ENCODE measurements at places on chromosomes 3 and 15. TPM values are rescaled to one million over a fixed set of nuclear protein-coding genes. Genes with fewer than 3 reads are reported as not detected.

DNA sequence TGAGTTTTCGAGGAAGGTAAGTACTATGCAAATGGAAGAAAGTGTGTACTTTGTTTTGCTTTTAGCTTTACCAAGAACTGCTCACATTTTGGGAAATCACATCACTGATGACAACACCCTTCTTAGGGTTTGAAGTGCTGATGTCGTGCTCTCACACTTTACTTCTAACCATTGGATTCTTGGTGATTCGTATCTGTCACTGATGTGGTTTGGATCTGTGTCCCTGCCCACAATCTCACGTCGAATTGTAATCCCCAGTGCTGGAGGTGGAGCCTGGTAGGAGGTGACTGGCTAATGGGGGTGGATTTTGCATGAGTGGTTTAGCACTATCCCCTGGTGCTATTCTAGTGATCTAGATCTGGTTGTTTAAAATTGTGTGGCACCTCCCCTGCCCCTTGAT lies 75.4 kb upstream of the RGMA start:
- no peak overlapping the region for H3K27ac ChIP-seq
- no peak overlapping the region for H3K4me3 ChIP-seq
- no peaks in the 10 kb centered on the region for H3K36me3 ChIP-seq

The NAALADL2 gene
- 1.2 TPM for total RNA-seq

DNA sequence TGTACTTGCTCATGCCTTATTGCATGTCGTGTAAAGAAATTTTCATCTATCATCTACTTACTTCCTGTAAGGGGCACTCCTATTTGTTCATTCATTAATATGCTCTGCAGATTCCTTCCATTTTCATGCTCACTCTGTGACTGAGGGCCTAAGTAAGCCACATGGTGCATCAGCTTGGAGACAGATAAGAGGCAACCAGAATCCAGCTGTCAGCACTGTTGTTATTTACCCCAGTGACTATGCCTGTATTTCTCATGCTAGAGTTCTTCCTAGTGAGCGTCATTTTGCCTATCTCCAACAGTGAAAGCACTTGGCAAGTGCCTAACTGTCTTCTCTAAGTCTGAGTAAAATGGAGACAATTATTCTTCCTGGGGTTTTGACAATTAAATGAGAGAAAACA lies 124.8 kb upstream of the ABI3BP start:
- DNase-seq: no peak
- no peaks in the 10 kb centered on the region for H3K36me3 ChIP-seq
- peaks cover 12% of the 10 kb centered on the region for H3K4me1 ChIP-seq
- H3K27ac ChIP-seq: no peak overlapping the region

GRCh38 chr3:177463863-177464262 lies 266.6 kb upstream of the TBL1XR1 start:
- H3K27me3 ChIP-seq: no peaks in the 10 kb centered on the region
- DNase-seq: no peak
- no peak overlapping the region for H3K4me3 ChIP-seq
- no peaks in the 10 kb centered on the region for H3K36me3 ChIP-seq

GRCh38 chr3:52345521-52346109 lies 29.5 kb downstream of the DNAH1 start:
- peaks cover 2% of the 10 kb centered on the region for H3K27me3 ChIP-seq
- no peak overlapping the region for H3K4me3 ChIP-seq
- H3K27ac ChIP-seq: no peak overlapping the region
- DNase-seq: no peak
- no peaks in the 10 kb centered on the region for H3K36me3 ChIP-seq

- no peak for DNase-seq
- H3K4me1 ChIP-seq: no peaks in the 10 kb centered on the region
- H3K27ac ChIP-seq: no peak overlapping the region
- H3K36me3 ChIP-seq: no peaks in the 10 kb centered on the region
- no peaks in the 10 kb centered on the region for H3K27me3 ChIP-seq
Observed at GRCh38 chr3:182717216-182717615, 76.1 kb upstream of the ATP11B start.

The HRH1 gene
- total RNA-seq: 0.04 TPM

The CSPG4 gene
- total RNA-seq: 11.1 TPM

The KCNH8 gene
- total RNA-seq: not detected

- H3K36me3 ChIP-seq: no peaks in the 10 kb centered on the region
- H3K4me3 ChIP-seq: no peak overlapping the region
- DNase-seq: no peak
- peaks cover 10% of the 10 kb centered on the region for H3K4me1 ChIP-seq
- no peak overlapping the region for H3K27ac ChIP-seq
Observed at GRCh38 chr15:57586661-57587424, 4.9 kb upstream of the MYZAP start.

The LDHAL6B gene
- total RNA-seq: not detected

GRCh38 chr3:17623464-17623863 lies 119.0 kb downstream of the TBC1D5 start:
- no peak overlapping the region for H3K27ac ChIP-seq
- no peak overlapping the region for H3K4me3 ChIP-seq
- DNase-seq: no peak
- H3K27me3 ChIP-seq: no peaks in the 10 kb centered on the region

- H3K36me3 ChIP-seq: no peaks in the 10 kb centered on the region
- H3K4me1 ChIP-seq: no peaks in the 10 kb centered on the region
- no peak overlapping the region for H3K27ac ChIP-seq
- H3K4me3 ChIP-seq: no peak overlapping the region
- no peaks in the 10 kb centered on the region for H3K27me3 ChIP-seq
- no peak for DNase-seq
Observed at GRCh38 chr3:161941891-161942290, 445.3 kb downstream of the OTOL1 start.

The DPPA2 gene
- total RNA-seq: not detected
